ENCODE measurements at places on chromosomes 6 and 20.

GRCh38 chr6:71510057-71510713, 221.6 kb downstream of the OGFRL1 start:
- no peak for DNase-seq

DNA sequence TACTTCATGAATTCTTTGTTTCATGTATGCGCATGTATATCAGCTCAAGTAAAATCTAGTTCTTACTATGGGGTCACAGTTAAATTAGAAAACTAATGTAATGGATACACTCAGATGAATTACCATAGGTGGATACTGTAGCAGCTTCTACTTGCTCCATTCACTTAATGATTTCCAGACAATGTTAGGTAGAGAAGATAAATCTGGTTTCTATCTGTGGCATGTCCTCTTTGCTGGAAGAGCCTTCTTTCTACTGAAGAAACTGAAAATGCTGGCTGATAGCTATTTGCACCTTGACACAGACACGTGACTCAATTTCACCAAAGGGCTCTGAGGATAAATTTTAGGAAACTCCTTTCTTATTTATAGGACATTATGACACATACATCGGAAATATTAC, 49.5 kb downstream of the BCAS1 start:
- no peak for DNase-seq

DNA sequence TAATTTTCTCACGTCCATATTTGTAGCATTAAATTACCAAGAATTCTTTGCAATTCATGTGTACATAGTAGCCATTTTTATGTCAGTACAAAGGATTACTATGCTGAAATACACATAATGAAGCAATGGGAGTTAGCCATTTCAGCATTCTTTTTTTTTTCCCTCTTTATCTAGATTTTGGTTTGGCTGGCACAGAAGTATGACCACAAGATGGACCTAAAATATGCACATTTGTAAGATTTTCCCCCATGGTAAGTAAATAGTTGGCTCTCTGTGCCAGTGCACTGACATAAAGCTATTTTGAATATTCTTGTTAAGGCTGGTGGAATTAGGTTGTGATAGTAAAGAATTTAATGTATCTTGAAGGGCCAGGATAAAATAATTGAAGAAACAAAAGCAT, 486.1 kb upstream of the BTBD3 start:
- DNase-seq = no peak

- no peak for DNase-seq
These were observed 10.4 kb upstream of the TDRD6 start for GRCh38 chr6:46677314-46677654.

DNA sequence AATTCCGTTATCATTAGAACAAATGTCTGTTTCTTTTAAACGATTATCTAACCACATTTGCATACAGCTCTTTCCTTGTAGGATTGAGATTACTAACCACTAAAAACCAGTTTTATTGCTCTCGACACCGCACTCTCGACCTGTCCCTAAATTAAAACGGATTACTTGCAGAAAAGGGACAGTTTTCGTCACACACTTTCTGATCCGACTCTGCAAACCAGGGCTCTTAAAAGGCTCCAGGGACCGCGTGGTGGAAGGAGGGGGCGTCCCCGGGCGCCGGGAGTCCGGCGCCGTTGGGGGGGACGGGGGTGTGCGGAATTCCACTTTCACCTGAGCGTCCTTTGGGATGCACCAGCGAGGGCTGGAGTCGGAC, 731 bp downstream of the MAK start:
- DNase-seq = no peak

- no peak for DNase-seq
These were observed 118.3 kb upstream of the FAM184A start for GRCh38 chr6:119196715-119197114.
